Kasumi-1 (cell line): ENCODE measurements at places on chromosomes 11 and 22.
A peak's percentile ranks its signal among the peaks of the same experiment; 100 is the strongest.

- no peak for DNase-seq
These were observed 66.9 kb downstream of the BBOX1 start for GRCh38 chr11:27107548-27107947.

DNA sequence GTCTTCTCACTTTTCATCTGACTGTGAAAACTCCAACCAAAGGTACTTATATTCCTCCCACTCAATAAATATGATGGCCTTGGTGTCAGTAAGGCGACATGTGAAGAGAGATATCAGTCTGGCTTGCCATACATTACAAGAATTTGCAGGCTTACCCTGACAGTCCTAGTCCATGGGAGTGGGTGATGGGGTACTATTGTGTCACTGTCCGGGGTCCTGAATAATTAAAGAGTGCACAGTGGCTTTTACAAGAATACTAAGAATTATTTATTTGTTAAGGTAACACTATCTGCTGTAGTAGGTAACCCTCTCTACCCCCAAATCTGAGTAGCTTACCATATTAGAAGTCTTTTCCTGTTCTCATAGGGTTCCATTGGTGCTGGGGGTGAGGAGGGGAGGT is 23.1 kb upstream of the IZUMO1R start:
- peak; percentile 17 for DNase-seq

GRCh38 chr22:19187716-19188563 is 9.4 kb upstream of the SLC25A1 start:
- DNase-seq: no peak

- no peak for DNase-seq
These were observed 25.9 kb downstream of the SCUBE1 start for GRCh38 chr22:43317239-43317638.

DNA sequence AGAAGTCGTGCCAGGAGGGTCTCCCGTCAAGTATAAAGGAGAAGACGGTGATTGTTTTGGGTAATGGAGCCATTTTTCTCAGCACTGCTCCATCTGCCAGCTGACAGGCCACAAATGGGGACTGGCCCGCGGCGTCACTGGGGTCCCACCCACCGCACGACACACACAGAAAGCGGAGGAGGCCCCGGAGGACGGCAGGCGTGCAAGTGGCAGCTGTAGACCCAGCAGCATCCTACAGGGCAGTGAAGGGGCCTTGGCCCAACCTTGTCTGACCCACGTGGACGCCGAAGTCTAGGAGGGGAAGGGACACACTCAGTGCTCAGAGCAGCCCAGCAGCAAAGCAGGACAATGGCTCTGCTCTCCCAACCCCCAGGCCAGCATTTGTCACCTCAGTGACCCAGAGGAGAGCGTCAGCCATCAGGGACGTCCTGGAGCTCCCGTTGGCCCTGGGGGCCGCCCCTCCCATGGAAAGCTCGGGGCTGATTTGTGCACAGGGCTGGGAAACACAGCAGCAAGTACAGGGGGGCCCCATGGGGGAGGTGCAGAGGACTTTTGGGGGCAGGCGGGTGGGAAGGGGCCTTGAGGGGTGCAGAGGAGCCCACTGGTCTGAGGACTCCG is 644.4 kb downstream of the BRD1 start:
- DNase-seq: no peak

DNA sequence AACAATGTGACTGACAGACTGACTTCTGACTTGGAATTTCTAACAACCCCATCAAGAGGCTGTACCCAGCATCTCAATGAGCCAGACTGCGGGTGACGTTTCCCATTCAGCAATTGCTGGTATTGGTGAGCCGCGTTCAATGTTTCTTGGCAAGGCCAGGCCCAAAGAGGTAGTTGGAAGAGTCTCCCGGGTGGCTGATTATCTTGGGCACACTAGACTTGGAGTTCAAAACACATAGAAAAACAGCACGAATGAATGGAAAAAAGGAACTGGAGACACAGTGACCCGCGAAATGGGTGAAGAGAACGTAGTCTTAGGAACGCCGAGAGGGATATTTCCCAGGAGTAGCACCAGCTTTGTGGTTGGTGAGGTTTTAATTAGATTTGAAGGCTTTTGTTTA is 115.7 kb downstream of the RPS6KA4 start:
- DNase-seq: no peak

GRCh38 chr11:116980136-116980793 is 118.0 kb downstream of the SIK3 start:
- DNase-seq: peak; percentile 16
